Renal pelvis (tissue), 12 donors: ENCODE measurements at places on chromosomes 5 and 9. TPM values are rescaled to one million over a fixed set of nuclear protein-coding genes. Genes with fewer than 3 reads are reported as not detected.

CCNI2 gene
- polyA plus RNA-seq, result 4.1 TPM

PRRT1B gene
- polyA plus RNA-seq, result 0.90 TPM

S1PR3 gene
- 45.5 TPM for polyA plus RNA-seq

GRCh38 chr5:78002690-78003089 lies 226.6 kb upstream of the TBCA start:
- DNase-seq, result no peak

DNA sequence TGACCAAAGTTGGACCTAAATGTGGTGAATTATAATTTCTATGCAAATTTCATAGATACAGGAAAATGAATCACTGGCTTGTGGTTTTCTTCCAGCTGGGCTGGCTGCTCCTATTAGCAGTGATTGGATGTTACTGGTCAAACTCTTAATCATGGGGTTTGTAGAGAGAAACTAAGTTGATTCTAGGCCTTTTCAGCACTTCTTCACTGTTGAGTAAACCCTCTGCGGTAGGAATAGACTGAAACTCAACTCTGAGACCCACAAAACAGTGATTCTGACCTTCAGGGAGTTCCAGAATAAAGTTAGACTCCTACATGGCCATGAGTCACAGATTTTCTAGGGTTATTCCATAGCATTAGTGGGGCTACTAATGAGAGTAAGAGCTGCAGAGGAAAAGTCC lies 47.9 kb upstream of the FKTN start:
- DNase-seq, result no peak
